ENCODE measurements at places on chromosomes 16 and 17.

GRCh38 chr16:88400186-88400585 lies 17.4 kb downstream of the ZNF469 start:
- DNase-seq, result no peak

- DNase-seq, result no peak
Measured at GRCh38 chr16:50318796-50319578, 49.8 kb downstream of the BRD7 start.

DNA sequence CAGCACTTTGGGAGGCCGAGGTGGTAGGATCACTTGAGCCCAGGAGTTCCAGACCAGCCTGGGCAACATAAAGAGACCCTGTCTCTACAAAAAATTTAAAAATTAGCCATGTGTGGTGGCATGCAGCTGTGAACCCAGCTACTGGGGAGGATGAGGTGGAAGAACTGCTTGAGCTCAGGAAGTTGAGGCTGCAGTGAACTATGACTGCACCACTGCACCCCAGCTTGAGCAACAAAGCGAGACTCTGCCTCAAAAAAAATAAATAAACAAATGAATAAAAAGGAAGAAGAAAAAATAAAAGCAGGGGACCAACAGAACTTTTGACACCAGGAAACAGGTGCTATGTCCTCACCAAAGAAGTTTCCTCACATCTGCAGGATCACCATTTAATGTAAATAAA lies 14.2 kb downstream of the TERF2 start:
- DNase-seq, result no peak

- peak; percentile 33 for DNase-seq
Measured at GRCh38 chr17:33560165-33560564, 267.1 kb upstream of the ASIC2 start.

DNA sequence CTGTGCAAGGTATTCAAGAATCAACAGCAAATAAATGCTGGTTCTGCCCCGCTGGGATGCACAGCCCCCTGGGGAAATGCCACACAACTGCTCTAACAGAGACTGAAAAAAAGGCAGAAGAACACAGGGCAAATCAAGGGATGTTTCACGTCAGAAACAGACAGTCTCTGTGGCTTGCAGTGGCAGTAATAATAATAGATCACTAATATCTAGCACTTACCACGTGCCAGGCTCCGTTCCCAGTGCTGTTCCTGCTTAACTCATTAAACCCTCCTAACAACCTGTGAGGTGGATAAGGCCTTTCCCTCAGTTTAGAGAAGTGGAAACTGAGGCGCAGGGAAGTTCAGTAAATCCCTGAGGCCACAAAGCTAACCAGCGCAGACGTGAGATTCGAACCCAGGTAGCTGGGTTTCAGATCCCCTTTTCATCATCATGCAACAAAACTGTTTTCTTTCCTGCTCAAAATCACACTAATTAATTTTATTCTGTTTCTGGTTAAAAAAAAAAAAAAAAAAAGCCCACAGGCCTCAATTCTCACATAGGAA lies 36.7 kb downstream of the ARHGAP17 start:
- DNase-seq, result no peak

DNA sequence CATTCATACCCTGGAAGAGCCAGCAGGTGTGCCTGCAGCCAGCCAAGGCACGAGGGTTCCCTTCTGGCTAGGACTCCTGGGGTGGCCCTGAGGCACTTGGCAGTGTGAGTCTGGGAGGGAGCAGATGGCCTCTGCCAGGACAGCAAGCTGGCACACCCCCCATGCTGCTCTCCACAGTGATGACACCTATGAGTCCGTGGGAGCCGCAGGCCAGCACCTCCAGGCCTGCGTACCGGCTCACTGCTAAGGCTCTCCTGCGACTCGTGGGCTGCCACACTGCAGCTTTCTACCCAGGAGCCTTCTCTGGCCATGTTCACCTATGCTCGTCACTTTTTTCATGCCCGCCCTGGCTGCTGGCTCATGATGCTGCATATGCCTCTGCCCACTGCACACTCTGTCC lies 68.1 kb downstream of the NDEL1 start:
- no peak for DNase-seq

DNA sequence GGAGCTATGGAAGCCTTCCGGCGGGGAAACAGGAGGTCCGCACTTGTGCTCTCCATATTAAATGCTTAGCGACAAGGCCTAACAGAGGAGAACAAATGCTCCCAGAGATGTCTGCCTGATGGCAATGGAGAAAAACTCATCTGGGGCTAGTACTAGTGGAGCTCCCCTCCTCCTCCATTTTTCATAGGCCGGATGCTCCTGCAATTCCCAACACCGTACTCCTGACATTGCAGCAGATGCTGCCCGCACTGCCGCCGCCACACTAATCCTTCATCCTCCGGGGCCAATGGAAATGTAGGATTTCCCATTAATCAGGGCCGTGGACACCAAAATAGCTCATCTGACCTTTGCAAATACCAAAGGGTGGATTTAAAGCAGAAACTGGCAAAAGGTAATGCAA lies 27.5 kb downstream of the TOM1L2 start:
- no peak for DNase-seq

DNA sequence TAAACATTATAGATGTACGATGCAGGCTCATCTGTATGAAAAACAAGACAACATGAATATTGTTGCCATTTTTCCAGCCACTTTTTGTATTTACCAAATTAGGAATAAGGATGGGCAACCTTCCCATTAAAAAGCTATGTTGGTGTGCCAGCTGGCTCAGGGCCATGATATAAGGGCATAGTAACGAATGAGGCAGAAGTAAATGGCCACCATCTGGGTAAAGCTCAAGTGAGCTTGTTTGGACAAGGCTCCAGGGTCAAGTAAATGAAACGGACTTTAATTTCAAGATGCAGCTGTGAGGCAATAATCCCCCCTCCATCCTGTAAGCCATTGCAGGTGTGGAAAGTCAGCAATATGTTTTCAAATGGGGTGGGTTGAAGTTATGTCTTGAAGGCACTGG lies 930.9 kb upstream of the CDH8 start:
- DNase-seq, result no peak

DNA sequence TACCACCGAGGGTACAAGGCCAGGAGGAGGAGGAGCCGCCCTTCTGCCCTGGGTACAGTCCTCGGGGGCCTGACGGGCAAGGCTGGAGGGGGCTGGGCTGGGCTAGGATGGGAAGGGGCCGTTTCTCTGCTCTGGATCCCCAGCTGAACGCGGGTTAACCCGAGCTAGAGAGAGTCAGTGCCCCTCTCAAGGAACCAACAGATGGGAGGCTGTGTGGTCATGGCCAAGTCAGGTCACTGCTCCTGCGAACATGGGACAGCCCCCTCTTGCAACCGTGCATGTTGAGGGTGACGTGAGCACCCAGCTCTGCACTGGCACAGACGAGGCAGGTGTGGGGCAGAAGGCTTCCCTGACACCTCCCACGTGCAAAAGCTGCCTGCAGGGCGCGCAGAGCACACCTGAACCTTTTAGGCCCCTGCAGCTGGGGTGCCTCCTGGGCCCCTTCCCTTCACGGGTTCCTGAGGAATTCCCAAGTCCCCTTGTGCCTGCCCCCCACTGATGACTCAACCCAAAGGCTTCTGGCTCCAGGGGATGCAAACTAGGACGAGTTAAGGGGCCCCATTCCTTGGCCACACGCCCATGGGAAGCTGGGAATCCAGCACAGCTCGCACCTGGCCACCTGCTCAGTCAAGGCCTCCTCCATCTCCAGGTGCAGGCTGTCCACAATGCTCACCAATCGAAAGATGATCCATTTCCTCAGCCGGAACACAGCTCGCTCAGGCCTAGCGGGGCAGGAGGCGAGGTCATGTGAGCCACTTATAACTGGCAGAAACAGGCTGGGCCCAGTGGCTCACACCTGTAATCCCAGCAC lies 6.3 kb downstream of the MYBBP1A start:
- no peak for DNase-seq

DNA sequence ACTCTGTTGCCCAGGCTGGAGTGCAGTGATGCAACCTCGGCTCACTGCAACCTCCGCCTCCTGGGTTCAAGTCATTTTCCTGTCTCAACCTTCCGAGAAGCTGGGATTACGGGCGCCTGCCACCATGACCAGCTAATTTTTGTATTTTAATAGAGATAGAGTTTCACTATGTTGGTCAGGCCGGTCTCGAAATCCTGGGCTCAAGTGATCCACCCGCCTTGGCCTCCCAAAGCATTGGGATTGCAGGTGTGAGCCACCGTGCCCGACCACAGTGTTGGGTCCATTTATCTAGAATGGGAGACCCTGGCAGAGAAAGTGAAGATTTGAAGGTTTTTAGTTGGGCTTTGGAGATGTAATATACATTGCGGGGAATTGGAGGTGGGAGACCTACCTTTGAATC lies 70.1 kb downstream of the SNX29 start:
- DNase-seq, result no peak

DNA sequence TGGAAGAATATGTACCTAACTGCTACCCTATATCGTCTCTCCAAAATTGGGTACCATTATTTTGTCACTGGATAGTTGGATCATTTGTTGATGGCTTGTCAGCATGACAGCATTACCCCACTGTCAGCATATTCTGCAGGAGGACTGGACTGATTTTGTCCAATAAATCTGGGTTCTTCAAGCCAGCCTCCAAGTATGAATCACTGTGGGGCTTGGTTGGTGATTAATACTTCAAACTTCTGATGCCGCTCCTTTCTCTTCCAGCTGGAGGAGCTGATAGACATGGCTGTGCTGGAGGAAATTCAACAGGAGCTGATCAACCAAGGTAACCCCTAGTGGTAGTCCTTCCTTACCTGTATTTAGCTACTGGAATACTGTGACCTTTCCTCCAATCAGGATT lies 2.5 kb downstream of the RPAIN start:
- DNase-seq, result peak; percentile 68
